ENCODE measurements at places on chromosomes 6 and 20.

GRCh38 chr20:47173596-47174216 lies 182.8 kb downstream of the ZMYND8 start:
- DNase-seq: no peak

- peak; percentile 87 for DNase-seq
Measured at GRCh38 chr20:64079273-64080012, at the start of gene RGS19. RGS19 (minus strand) TSS chr20:64079518; CDS start chr20:64076886, 2,632 bp downstream.

GRCh38 chr6:6781873-6782227 lies 193.3 kb downstream of the LY86 start:
- no peak for DNase-seq

GRCh38 chr6:22238861-22239260 lies 58.0 kb downstream of the PRL start:
- no peak for DNase-seq

DNA sequence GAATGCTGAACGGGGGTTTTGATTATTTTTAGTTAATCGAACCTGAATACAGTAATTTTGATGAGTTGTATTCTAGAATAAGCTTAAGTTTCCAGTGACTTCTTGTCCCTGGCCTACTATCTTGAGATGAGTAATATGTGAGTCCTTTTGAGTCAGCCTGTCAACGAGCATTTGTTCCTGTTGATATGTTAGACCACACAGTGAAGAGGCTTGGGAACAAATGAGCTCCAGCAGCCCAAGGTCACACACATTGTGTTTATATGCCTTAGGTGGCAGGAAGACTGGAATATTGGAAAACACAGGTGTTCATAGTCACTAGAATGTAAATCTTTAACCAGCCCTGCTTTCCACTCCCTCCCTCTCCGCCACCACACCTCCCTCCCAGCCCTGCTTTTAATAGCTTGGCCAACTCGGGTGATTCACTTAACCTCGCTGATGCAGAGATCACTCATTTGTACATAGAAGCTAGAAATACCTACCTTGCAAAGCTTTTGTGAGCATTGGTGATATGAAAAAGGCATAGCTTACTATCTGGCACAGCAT lies 9.1 kb downstream of the SMPDL3A start:
- DNase-seq: no peak

Data from activated naive CD8-positive, alpha-beta T cell treated with anti-CD3 and anti-CD28 coated beads, Interleukin-2, amount 10 ng/mL, durations not matched to agents 7 days and 5 days (primary cell).